ENCODE measurements at places on chromosomes 7 and 10.

DNA sequence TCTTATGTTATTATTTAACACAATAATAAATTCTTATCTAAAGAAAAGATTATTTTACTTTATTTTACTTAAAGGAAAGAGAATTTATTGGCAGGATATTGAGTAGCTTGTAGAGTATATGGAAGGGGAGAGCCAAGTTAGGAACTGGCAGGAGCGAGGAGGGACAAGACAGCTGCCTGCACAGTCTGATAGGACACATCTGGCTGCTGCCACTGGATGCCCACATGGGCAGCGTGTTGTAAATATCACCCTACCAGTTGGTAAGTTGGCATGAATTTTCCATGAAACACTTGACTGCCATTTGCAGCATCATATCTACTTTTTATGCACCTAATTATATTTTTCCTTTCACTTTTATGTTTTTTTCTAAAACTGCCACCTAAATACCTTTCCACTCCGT is 19.6 kb downstream of the SRI start:
- DNase-seq: no peak

DNA sequence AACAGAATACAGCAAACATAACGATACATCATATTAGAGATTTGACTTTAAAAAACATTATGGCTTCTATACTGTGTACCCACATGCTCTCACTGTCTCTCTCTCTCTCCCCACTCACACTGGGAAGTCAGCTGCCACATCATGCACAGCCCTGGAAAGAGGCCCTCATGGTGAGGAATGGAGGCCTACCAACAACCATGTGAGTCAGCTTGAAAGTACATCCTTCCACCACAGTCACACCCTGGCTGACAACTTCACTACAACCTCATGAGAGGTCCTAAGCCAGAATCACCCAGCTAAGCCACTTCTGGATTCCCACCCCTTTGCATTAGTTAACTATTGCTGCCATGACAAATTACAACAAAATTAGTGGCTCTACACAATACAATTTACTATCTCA is 23.3 kb upstream of the GPR22 start:
- no peak for DNase-seq

GRCh38 chr7:109864230-109864629 is 1226.7 kb upstream of the LRRN3 start:
- no peak for DNase-seq

DNA sequence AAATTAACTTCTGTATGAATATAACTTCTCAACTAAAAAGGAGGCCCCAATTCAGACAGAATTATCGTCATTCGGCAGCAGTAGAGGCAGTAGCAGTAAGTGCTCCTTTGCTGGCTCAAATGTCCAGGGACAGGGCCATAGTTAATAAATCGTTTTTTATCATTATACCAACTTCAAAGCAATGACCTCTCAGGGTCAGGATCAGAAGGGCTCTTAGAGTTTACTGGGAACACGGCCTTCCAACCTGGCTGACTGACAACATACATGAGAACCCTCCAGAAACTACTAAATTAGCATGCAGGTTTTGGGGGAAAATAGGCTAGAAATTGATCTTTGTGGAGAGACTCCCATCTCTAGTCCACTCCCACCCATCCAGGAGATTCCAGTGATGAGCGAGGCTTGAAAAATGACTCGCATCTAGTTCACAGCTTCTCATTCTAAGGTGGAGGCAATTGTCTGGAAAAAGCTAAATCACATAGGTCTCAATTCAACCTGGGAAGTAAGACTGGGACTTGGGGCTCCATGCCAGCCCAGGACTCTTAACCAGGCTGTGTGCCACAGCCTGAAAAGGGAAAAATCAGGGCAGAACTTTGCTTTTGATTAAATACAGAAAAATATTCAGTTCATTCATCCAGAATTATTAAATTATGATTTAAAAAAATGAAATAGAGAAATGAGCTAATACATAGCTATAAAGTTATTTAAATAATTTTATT is 84.6 kb downstream of the ABLIM1 start:
- DNase-seq: no peak

DNA sequence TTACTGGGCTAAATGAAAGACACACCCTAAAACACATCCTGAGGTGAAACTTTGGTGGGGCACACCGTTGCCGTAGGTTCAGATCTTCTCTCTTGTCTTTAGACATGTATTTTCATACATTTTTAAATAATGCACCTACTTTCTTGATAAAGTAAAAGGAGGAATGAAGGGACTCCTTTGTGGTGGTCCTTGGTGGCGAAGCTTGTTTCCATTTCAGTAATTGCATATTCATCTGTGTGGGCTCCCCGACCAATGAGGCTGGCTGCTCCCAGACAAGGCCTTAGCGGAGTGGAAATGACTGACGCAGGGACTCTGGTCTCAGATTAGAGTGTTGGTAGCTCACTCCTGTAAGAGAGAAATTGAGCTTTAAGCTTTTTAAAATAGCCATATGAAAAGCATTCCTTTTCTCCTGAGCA is 815 bp downstream of the CCSER2 start:
- peak; percentile 19 for DNase-seq

DNA sequence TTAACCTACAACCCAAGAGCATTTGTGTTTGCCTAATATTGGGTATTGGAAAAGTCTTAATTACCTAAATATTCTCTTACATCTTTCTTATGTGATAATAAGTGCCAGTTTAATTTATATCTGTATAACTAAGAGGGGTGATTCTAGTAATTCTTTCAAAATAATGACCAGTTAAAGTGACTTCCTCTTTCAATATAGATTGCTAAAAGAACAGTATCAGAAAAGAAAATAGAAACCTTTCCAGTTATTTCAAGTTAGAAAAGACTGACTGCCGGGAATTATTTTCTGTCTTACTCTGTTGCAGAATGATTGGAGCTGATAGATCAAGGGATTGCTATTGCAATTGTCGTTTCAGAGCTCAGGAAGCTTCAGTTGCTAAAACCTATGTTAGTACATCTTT is 525.0 kb upstream of the SEMA3D start:
- DNase-seq: no peak

DNA sequence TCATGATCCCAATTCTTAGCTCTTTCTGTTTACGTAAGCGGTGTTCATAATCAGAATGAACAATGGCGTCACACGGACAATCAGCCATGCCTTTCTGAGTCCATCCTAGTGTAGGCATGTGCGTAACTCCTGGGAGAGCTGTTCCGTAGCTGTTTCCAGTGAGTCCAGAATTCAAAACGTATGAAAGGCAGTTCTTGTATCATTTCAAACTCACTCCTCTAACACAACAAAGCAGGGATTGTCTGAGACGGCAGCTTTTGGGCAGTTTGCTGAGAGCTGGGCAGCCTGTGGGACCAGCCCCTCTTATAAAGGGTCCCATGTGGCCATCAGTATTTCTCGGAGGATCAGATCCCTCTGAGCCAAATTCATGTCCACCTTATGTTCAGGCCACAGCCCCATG is 43.4 kb downstream of the PSPH start:
- no peak for DNase-seq

DNA sequence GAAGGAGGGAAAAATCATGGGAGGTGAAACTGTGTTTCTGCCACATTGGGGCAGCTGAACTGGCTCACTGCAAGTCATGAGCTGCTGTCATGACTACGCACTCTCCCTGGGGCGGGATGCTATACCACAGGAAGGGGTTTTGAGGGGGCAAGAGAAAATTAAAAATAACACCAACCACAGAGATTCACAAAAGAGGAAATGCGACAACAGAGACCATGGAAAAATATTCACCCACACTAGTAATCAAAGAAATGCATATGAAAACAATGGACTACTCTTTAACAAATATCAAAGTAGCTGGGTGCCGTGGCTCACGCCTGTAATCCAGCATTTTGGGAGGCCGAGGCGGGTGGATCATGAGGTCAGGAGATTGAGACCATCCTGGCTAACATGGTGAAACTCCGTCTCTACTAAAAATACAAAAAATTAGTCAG is 65.2 kb upstream of the TM9SF3 start:
- DNase-seq: no peak
